ENCODE measurements at places on chromosomes 7 and 10.

DNA sequence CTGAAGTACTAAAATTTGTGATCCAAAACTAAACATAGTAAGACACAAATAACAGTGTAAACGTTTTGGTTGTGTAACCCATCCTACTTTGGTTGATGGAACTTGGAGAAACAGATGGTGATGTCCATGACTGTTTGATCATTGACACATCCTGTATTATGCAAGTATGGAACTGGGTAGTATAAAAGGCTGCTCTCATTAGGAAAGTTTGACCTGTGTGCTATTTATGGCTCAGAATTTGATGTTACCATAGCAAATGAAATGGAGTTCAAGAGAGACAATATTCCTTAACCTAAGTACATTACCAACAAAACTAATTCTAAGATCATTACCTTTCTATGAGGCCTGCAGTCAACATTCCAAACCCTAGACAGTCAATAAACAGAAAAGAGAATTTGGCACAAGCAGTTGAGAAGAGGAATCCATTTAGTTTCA is 39.9 kb downstream of the DKK1 start:
- DNase-seq: no peak

DNA sequence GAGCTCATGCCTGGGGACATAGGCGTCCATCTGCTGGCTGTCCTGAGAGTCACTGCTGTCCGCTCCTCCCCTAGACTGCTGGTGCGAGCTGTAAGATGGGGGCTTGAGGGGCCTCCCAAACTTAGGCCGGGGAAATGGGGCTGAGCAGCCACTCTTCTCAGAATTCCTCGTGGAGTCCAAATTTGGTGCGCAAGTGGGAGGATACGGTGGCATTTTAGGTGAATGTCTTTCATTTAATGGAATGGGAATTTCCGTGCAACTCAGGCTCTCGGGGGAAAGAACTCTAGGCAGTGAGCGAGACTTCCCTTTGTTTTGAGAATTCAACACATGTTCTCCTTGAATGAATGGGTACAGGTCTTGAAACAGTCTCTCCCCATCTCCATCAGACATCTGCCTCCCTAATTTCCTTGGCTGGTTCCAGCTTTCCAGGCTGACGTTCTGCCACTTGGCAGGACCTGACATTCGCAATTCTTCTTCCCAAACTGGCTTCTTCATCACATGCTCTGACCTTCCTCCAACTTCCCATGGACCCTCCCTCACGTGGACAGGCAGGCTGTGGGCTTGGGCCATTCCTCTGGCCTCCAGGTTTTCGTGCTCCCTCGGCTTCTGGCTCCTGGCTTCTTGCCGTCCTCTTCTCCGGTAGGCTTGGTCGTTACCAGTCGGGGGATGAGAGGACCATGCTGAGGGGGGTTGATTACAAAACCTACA is 30.1 kb downstream of the JCAD start:
- DNase-seq: no peak

DNA sequence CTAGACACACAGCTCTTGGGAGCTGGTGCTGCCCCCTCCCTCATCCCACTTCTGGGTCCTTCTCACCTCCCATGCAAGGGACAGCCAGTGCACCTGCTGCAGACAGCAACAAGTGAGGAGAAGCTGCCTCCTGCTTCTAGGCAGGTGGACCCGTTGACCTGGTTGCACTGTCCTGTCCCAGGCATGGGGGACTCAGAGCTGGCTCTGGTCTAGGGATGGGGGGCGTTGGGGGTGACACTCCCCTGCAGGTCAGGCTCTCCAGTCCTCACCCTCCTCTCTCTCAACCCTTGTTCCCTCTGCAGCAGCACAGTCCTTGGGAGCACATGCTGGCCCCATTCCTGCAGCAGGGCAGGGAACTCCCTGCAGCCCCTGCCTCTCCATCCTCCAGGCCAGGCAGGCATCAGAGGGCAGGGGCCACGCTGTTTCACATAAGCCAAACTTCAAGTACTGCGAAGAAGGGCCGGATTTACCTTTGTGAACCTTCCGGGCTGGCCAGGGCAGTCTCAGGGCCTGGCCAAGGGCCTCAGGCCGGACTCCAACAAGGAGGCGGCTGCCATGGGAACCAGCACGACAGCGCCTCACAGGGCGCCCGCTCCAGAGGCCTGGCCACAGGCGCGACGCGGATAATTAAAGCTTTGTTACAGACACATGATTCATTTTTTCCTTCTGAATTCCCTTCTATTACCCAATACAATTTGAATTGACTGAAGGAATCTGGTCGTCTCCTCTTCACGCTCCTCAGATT is 48.5 kb downstream of the RASGEF1A start:
- no peak for DNase-seq

- no peak for DNase-seq
These were observed 21.7 kb upstream of the MACC1 start for GRCh38 chr7:20238754-20239324.

GRCh38 chr10:132514821-132515520 is 22.6 kb upstream of the INPP5A start:
- no peak for DNase-seq

- no peak for DNase-seq
These were observed 20.0 kb downstream of the SMKR1 start for GRCh38 chr7:129522088-129522970.

- DNase-seq: no peak
These were observed 200.5 kb downstream of the MAD1L1 start for GRCh38 chr7:2032030-2032875.
